ENCODE measurements at places on chromosomes 13 and 19.

GRCh38 chr13:42992764-42993122 lies 702 bp upstream of the EPSTI1 start:
- DNase-seq = no peak

GRCh38 chr19:38386300-38386970 lies 1.4 kb downstream of the GGN start:
- DNase-seq = no peak

DNA sequence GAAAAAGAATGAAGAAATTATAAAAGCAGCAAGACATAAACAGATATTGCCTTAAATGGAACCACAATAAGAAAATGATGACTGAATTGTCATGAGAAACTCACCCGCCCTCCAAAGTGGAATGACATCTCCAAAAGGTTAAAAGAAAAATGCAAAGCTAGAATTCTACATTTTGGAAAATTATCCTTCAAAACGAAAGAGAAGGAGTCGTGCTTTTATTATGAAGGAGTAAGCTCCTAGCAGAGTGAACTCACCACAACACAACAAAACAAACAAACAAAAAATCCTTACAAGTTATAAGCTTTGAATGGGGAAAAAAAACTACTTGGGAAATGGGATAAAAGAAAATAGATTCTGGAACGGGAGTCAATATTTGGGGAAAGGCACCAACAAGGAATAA lies 6.7 kb downstream of the SIGLEC14 start:
- DNase-seq = no peak

DNA sequence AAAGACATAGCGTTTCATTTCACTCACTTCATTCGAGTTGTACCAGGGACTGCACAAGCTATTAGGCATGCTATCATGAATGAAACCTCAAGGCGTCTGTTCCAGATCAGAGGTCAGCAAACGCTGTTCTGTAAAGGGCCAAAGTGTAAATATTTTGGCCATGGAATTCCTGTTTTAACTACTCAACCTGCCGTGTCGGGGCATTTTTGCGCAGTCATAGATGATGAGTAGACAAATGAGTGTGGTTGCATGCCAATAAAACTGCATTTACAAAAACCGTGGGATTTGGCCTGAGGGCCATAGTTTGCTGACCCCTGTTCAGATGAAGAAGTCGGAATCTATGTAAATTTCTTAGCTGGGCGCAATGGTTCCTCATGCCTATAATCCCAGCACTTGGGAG lies 6.5 kb downstream of the INSR start:
- no peak for DNase-seq

GRCh38 chr13:22210134-22210930 lies 539.5 kb downstream of the FGF9 start:
- DNase-seq = no peak

- no peak for DNase-seq
Observed at GRCh38 chr19:18905513-18906236, 9.7 kb upstream of the CERS1 start.

GRCh38 chr13:48072787-48073186 lies 22.1 kb downstream of the MED4 start:
- DNase-seq = no peak

DNA sequence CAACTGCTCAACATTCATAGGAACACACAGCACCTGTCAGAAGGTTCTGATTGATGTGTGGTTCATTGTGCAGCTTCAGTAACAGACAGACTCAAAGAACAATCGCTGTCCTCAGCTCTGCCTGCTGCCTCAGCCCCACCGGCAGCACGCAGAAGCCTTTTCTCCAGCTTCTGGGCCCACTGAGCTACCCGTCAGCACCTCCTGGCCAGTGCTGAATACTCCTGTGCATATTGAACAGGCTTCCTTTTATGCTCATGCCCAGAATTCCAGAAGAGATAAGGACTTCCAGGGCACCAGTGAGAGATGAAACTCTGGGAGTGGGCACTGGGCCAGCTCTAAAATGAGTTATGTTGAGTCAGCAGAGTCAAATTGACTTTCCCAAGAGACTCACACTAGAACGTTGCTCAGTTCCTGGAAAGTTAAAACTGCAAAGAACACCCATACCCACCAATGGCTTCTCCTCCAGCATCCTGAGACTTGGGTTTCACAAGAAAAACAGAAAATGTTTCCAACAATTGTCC lies 119.3 kb downstream of the COL4A1 start:
- no peak for DNase-seq

DNA sequence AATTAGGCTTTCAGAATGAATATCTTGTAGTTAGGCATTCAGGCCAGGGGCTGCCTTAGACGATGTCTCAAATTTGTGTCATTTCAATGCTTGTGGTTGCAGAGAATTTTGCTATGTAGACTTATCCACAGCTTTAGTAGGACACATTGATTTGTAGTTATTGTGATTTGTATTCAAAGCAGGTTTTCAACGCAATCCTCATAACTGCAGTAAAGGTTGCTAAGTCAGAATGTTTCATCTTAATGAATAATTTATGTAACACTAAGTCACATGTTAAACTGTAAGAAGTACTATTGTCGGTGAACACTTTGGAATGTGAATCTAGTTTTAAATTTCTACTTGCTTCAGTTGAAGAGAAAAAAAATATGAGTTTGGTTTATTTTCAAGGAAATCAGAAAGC lies 1117.2 kb upstream of the SPRY2 start:
- DNase-seq = no peak

GRCh38 chr13:110027470-110028240 lies 241.3 kb upstream of the IRS2 start:
- DNase-seq = no peak

DNA sequence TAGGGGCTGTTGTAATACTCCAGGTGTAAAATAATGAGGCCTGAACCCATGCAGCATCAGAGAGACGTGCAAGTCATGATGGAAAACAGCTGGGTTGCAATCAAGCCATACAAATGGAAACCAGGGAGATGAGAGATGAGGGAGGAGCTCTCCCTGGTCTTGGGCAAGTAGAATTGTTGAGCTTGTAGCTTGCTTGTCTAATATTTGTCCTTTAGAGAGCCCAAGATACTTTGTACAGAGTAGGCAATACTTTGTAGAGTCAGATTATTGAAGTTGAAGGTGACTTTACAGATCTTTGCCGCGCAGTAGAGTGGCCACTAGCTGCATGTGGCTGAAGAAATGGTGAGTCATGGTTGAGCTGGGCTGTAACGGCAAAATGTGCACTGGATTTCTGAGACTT lies 8.3 kb downstream of the ATP8A2 start:
- DNase-seq = no peak

GRCh38 chr19:51632126-51632525 lies 1.9 kb upstream of the SIGLEC5 start:
- DNase-seq = no peak

DNA sequence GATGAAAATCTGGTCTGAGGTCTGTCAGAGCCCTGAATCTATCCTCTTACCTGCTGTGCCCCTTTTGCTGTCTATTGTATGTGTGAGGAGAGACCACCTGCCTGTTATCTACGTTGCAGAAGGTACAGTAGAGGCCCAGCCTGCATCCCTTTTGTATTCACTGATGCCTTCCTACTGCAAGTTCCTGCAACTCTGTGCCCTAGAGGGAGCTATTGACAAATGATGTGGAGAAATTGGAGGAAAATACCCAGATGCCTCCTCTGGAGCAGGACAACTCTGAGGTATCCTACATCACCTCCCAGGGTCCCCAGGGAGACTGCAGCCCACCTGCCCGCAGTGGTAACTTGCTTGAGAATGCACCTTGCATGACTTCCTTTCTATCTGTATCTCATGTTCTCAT lies 33.7 kb downstream of the SIAH3 start:
- DNase-seq = no peak

GRCh38 chr13:101149735-101150384 lies 266.4 kb downstream of the NALCN start:
- no peak for DNase-seq

DNA sequence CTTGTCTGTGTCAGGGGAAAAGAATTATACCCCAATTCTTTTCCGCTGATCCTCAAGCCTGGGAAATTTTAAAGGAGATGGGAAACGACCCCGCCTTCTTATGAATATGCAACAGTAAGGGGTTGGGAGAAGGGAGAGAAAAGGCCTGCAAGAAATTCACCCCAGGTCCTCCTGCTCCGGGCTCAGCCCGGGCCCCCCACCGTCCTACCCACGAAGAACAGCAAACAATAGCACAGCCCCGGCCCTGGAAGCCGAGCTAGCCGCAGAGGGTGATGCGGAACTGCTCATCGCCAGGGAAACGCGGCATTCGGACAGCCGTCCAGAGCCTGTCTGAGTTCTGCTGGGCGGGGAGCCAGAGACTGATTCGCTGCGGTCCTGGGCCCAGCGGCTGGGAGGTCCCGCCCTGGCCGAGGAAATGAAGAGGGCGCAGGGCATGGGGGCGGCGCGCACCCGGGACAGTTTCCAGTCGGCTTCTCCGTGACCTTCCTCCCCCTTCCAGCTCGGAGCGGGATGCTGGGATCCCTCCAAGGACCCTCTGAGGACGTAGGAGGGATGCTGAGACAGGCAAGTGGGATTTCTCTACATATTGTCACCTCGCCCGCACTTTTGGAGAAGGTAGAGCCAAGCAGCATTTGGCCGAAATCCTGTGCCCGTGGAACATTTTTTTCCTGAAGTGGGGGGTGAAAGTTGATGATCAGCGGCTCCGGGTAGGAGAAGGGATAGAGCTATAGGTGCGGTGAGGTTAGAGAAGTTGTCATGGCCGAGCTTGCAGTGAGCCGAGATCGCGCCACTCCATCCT lies 82.3 kb upstream of the C1QTNF9B start:
- no peak for DNase-seq

- DNase-seq = no peak
Observed at GRCh38 chr13:52399708-52400107, 6.3 kb downstream of the THSD1 start.

GRCh38 chr13:24386816-24387708 lies 77.7 kb downstream of the C1QTNF9 start:
- DNase-seq = no peak

DNA sequence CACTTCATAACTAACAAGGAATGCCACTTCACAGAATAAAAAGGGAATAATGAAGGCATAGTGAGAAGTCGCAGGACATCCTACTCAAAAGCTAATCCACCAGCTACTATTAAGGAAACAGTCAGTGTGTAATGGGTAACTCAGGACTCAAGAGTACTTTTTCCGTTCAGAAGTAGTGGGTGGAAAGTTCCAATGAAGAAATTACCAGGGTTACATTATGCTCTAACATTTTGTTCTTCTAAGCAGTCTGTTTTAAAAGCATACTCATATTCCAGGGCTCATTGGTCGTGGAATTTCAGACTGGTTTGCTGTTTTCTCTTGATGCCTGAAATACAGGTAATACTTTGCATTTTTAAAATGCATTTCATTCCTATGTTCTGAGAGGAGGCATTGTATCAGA lies 222.4 kb upstream of the IRS2 start:
- DNase-seq = no peak

GRCh38 chr19:33459222-33460090 lies 62.1 kb downstream of the PEPD start:
- DNase-seq = no peak

DNA sequence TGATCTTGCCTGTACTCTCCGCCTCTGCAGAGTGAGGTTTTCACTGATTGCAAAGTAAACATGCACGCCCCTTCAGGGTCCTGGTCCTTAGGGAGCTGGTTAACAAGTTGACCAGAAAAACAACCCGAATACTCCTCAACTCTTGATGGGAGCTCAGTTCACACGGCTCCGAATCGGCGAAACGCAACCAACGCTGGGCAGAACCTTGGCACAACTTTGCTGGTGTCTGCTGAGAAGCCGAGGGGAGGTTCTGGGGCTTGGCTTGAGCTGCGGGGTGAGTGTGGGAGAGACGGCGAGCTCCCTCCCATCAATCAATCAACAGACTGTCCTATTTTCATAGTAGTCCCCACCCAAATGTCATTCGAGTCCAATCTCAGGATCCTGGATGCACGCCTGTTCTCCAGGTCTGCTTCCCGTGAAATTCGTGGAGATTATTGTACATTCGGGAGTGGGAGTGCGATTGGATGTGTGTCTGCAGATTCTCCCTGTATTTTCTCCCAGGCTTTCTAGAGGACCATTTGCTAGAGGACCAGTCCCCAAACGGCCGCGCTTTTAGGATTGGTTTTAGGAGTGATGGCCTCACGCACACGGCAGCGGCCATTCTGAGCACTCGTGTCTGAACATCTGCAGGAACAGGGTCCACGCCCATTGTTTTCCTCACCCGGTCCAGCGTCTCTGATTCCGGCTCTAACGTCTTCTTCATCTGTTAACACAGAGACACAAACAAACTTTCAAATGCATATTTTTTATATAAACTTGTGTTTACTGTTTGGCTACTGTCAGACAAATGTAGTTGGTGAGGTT lies 51.6 kb upstream of the F7 start:
- DNase-seq = no peak

DNA sequence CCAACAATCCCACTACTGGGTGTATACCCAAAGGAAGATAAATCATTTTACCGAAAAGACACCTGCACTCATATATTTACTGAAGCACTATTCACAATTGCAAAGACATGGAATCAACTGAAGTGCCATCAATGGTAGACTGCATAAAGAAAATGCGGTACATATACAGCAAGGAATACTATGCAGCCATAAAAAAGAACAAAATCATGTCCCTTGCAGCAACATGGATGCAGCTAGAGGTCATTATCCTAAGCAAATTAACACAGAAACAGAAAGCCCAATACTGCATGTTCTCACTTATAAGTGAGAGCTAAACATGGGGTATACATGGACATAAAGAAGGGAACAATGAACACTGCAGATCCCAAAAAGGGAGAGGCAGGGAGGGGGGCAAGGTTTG lies 2.7 kb upstream of the ZNF507 start:
- no peak for DNase-seq

All from stimulated activated naive CD4-positive, alpha-beta T cell treated with Interleukin-2 at 50 U/mL for 16 hours (primary cell).